ENCODE measurements at places on chromosomes 4 and X.

- peak; percentile 21 for DNase-seq
These were observed 28.1 kb downstream of the SMIM43 start for GRCh38 chr4:121736735-121737351.

- DNase-seq: no peak
These were observed 2.0 kb downstream of the NCAPG start for GRCh38 chr4:17812801-17813200.

DNA sequence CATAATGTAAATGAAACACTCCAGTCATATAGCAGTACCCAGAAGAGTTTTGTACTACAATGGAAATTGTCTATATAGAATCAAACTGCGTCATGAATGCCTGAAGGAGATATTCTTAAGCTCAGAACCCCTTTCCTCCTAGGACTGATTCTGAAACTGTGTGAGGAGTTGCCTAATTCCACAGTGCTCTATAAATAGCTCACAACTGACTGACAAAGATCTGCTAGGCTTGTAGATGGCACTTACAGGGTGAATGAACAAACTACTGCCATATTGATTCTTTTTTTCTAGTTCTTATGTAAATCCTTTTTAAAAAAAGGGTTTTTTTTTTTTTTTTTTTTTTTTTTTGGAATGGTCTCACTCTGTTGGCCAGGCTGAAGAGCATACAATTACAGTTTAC is 30.1 kb upstream of the UGT2B17 start:
- no peak for DNase-seq

- DNase-seq: peak; percentile 39
These were observed 701 bp downstream of the ARHGAP4 start for GRCh38 chrX:153925387-153925738.

- DNase-seq: no peak
These were observed 98.3 kb downstream of the ARHGAP24 start for GRCh38 chr4:85573270-85573669.

DNA sequence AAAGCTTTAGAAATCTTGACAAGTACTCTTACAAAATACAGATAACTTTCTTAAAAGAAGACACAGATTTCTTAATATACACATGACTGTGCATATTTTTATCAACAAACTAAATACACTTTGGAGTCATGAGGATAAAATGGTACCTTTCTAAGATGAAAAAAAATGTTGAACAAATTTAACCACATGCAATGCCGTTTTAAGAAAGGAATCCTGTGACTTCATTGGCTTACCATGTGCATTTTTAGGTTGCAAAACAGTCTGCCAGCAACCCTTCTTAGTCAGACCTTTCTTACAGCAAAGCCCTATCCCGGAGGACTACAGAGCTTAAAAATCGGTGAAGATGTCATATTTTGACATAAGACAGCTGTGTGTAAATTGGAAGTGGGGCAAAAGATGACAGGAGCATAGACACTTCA is 51.7 kb downstream of the GASK1B start:
- no peak for DNase-seq

GRCh38 chr4:89837993-89838390 is 1.0 kb upstream of the SNCA start:
- DNase-seq: no peak

DNA sequence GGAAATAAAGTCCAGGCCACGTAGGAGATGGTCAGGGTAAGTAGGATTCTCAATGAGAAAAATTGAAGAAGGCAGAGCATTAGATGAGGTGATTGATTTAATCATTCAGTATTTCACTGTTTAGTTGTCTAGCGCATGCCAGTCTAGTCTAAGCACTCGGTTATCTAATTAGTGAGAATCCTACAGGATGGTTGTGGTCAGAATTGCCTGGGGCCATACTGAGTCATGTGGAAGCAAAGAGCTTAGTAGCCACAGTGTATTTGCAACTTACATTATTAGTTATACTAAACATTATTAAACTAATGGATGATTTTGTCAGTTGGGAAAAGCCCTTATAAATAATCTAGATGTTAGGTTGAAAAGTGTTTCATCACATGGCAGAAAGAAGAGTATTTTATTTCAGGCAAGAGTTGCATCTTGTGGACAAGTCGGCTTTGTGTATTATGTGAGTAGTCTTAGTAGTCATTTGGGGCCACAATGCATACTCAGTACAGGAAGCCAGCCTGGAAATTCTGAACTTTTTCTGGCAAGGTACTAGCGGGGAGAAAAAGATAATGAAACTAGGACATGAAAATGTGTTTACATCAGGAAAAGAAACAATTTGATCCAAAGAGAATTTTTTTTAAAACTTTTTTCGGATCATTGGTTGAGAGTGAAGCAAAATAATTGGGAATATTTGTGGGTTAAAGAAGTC is 31.9 kb downstream of the CPEB2 start:
- no peak for DNase-seq

DNA sequence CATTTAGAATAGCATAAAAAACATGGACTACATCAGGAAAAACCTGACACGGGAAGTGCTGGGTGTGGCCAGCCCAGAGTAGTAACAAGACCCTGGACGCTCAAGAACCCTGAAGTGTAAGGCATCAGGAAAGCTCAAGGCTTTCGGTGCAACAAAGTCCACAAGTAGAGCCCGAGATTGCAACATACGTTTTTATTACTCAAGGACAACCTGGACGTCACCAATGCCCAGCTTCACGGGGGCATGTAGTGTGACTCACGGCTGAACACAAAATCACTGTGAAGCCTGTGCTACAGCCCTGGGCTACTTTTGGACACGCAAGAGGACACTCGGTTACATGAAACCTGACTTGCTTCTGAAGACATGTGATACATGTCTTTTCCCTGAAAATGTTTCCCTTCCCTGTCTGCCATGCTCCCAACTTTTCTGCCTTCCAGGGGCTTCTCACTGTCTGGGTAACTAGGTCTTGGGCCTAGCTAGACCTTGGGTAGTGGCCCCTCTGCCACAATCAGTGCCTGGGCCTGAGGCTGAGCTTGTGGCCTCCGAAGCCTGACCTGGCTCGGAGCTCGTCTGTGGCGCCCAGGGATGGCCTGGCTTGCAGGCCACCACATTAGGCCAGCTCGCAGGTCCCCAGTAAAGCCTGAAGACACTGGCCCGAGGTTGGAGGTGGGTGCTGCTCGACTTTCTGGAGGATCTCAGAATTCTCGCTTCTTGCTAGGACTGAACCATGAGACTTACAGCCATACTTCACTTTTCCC is 9.2 kb downstream of the IRAK1 start:
- no peak for DNase-seq

GRCh38 chrX:71254092-71254963 is at the start of gene ZMYM3:
ZMYM3 (minus strand) TSS chrX:71254140; CDS start chrX:71253255, 885 bp downstream.
- DNase-seq: peak; percentile 85

DNA sequence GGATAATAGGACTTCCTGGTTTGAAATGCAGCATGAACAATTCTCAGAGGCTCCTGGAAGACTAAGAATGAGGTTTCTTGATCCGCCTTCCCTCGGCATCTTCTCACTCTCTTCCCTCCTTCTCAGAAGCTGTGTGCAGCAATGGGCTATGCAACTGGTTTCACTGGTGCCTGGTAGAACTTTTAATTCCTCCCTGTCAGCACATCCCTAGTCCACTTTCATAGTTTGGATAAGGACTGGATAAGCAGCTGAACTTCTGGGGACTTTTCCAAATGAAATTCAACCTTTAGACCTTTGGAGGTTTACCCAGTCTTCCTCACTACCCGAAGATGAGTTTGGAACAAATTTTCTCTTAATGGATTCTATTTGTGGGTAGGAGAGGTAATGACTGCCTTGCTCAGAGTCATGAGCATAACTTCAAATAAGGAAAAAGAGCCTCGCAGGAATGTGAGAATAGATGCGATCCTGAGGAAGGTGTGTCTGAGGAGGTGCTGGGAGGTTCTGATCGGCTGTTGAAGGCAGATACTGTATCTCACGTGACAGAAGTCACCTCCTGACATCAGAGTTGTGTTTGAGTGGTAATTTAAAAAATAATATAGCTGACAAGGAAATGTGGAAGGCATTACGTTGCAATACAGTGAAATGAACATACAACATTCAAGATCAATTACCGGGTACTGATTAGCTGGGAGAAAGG is 56.0 kb upstream of the HAND2 start:
- DNase-seq: no peak

DNA sequence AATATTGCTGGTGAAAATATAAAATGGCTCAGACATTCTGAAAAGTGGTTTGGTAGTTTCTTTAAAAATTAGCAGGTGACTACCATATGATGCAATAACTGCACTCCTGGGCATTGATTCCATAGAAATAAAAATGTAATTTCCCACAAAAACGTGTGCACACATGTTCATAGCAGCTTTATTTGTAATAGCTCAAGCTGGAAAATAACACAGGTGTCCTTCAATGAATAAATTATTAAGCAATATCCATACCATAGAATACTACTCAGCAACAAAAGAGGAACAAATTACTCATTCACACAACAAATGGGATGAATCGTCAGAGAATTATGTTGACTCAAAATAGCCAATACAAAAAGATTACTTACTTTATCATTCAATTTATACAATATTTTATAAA is 893.7 kb upstream of the SLIT2 start:
- no peak for DNase-seq

DNA sequence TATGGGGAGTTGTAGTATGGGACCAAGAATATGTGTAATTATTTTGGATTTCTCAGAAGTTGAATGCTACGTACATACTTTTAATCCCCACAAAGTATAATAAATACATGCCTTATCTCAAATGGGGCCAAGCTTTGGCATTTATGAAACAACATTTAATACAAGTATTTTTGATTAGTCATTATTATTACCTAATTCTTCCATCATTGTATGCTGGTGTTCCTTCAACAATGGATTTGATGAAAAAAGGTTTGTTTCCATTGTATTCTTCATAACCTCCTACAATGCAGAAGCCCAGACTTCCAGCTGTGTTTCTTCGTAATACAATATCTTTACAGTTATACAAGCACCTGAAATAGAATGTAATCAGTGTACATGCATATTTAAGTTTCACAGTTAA is 83.8 kb downstream of the FIP1L1 start:
- no peak for DNase-seq

DNA sequence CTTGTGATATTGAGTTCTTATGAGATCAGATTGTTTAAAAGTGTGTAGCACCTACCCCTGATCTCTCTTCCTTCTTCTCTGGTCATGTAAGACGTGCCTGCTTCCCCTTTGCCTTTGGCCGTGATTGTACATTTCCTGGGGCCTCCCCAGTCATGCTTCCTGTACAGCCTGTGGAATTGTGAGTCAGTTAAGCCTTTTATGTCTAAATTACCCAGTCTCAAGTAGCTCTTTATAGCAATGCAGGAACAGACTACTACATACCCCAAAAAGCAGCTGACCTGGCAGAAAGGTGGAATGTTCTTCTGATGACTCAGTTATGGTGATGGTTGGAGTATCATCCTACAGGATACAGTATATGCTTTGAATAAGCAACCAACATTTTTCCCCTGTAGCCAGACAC is 11.4 kb upstream of the MCUB start:
- no peak for DNase-seq

DNA sequence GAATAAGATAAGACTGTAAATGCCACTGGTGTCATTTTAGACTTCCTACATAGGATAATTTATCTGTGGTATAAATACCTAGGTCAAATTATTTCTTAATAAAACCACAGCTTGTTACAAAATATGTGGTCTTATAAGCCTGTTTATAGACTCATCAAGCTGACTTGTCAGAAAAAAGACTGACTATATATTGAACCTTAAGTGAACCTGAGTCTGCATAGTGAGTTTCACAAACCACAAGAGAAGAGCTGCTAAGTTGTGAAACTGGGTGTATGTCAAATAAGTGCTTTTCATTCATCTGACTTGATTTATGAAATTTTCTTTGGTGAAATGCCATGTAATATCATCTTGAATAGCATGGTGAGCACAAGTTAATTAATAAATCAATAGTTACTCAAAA is 48.4 kb upstream of the TMPRSS11A start:
- DNase-seq: no peak
